Activated naive CD4-positive, alpha-beta T cell (primary cell): ENCODE measurements at places on chromosomes 16 and 17.

- no peak for DNase-seq
These were observed 129.6 kb downstream of the CMIP start for GRCh38 chr16:81574168-81574567.

- no peak for DNase-seq
These were observed 36.4 kb downstream of the SNX20 start for GRCh38 chr16:50644729-50645128.

DNA sequence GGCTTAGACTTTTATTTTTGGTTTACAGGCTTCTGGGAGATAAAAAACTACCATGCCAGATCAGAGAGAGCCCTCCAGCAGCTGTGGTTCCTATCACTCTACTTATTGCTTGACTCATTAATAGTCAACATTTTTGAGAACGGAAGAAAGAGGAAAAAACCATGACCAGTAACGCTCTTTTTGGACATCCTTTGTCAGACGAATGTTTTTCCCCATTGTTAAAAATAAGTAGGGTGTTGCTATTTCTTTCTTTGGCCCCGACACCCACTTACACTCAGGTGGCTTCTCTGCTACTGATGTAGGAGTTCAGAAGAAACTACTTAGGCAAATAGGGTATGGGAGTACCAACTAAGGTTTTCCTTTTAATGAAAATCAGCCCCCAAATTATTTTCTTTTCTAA is 27.5 kb downstream of the TVP23A start:
- no peak for DNase-seq

GRCh38 chr16:31113121-31114120 is 4.0 kb upstream of the KAT8 start:
- no peak for DNase-seq

DNA sequence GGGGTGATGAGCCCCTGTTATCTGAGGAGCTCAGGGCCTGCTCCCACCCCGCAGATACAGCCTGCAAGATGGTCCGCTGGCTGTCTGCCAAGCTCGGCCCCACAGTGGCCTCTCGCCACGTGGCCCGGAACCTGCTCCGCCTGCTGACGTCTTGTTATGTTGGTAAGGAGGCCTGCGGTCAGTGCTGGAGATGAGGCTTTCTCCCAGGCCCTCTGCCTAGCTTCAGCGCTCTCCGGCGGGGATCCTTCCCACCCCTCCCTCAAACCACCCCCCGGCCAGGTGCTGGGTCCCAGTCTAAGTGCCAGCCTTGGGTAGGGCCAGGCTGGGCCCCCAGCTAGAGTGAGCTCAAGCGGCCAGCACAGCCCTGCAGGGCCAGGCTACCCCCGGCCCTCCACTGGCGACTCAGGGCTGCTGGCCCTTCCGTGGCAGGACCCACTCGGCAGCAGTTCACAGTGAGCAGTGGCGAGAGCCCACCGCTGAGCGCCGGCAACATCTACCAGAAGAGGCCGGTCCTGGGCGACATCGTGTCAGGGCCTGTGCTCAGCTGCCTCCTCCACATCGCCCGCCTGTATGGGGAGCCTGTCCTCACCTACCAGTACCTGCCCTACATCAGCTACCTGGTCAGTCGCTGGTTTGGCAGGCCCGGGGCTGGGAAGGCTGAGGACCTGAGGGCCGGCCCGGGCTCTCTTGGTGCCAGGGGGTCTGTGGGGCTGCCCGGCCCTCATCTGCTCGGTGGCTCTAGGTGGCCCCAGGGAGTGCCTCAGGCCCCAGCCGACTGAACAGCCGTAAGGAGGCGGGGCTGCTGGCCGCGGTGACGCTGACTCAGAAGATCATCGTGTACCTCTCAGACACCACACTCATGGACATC is 6.1 kb downstream of the WDR81 start:
- DNase-seq: no peak
